ENCODE measurements at places on chromosomes 12 and 14. TPM values are rescaled to one million over a fixed set of nuclear protein-coding genes. Genes with fewer than 3 reads are reported as not detected.

ATL1 gene
- total RNA-seq, result 6.5 TPM

NTS gene
- total RNA-seq, result not detected

PLEKHG7 gene
- not detected for total RNA-seq

GPRC5A gene
- total RNA-seq, result 4.7 TPM

IRAK3 gene
- total RNA-seq, result 3.6 TPM

SPRYD3 gene
- 25.6 TPM for total RNA-seq

CAPRIN2 gene
- total RNA-seq, result 42.7 TPM

HELB gene
- 3.2 TPM for total RNA-seq

CLEC6A gene
- total RNA-seq, result not detected

SDS gene
- under 0.01 TPM for total RNA-seq

HOXC10 gene
- 9.7 TPM for total RNA-seq

MYL6 gene
- total RNA-seq, result 873 TPM

ADAMTS20 gene
- not detected for total RNA-seq

CLEC7A gene
- total RNA-seq, result under 0.01 TPM

CCER1 gene
- not detected for total RNA-seq

CLEC4A gene
- 0.29 TPM for total RNA-seq

LRRK2 gene
- total RNA-seq, result 5.1 TPM

STAC3 gene
- 0.36 TPM for total RNA-seq

HIF1A gene
- total RNA-seq, result 611 TPM

ASIC1 gene
- 0.72 TPM for total RNA-seq

AMN1 gene
- 5.4 TPM for total RNA-seq

All from osteoblast (primary cell).